Aorta (tissue), 5 donors: ENCODE measurements at places on chromosomes 5 and 9. TPM values are rescaled to one million over a fixed set of nuclear protein-coding genes. Genes with fewer than 3 reads are reported as not detected.

- DNase-seq, result no peak
- no peaks in the 10 kb centered on the region for H3K36me3 ChIP-seq
- no peaks in the 10 kb centered on the region for H3K27me3 ChIP-seq
- peaks cover 2% of the 10 kb centered on the region for H3K4me1 ChIP-seq
- H3K27ac ChIP-seq, result no peak overlapping the region
Measured at GRCh38 chr5:148950892-148951291, 112.0 kb downstream of the SH3TC2 start.

GRCh38 chr9:116812231-116813030 lies 125.3 kb downstream of the TRIM32 start:
- H3K4me3 ChIP-seq, result no peak overlapping the region
- no peaks in the 10 kb centered on the region for H3K4me1 ChIP-seq
- H3K36me3 ChIP-seq, result no peaks in the 10 kb centered on the region
- H3K27ac ChIP-seq, result no peak overlapping the region
- no peaks in the 10 kb centered on the region for H3K27me3 ChIP-seq

DNA sequence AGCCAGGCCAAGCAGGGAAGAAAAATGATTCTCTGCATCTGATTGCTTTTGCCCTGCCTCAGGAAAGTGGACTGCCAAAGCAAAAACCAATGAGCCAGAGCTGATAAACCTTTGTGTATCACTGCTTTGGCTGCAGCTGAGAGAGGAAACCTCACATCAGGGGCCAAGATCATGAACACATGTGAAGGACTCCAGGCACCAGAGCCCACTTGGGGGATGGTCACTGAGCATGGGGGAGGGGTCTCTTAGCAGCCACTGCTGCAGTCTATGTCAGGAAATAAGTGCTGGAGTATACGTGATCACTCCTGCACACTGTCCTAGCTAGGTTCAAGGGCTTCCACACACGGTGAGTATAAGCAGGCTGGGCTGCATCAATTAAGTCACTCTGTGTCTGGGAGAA lies 229.9 kb downstream of the SPOCK1 start:
- H3K27ac ChIP-seq, result no peak overlapping the region
- no peak overlapping the region for H3K4me3 ChIP-seq
- no peaks in the 10 kb centered on the region for H3K36me3 ChIP-seq
- no peaks in the 10 kb centered on the region for H3K4me1 ChIP-seq

The EIF4E1B gene
- total RNA-seq, result not detected
